ENCODE measurements at places on chromosomes 5 and 9.

- no peak for DNase-seq
Measured at GRCh38 chr5:6472792-6473191, 24.1 kb downstream of the UBE2QL1 start.

DNA sequence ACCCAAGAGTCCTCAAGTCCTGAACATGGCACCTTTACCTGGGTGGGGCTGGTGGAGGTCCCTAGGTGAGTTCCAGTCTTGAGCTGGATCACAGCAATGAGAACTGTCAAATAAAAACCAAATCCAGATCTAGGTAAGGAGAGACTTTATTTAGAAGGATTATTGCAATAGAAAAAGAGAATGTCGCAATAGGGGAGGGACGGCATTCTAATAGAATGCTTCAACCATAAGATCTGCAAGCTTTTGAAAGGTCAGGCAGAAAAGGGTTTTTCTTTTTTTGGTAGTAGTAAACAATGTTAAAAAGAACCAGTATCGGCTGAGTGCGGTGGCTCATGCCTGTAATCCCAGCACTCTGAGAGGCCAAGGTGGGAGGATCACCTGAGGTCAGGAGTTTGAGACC lies 5.2 kb upstream of the GCNT1 start:
- DNase-seq: no peak

DNA sequence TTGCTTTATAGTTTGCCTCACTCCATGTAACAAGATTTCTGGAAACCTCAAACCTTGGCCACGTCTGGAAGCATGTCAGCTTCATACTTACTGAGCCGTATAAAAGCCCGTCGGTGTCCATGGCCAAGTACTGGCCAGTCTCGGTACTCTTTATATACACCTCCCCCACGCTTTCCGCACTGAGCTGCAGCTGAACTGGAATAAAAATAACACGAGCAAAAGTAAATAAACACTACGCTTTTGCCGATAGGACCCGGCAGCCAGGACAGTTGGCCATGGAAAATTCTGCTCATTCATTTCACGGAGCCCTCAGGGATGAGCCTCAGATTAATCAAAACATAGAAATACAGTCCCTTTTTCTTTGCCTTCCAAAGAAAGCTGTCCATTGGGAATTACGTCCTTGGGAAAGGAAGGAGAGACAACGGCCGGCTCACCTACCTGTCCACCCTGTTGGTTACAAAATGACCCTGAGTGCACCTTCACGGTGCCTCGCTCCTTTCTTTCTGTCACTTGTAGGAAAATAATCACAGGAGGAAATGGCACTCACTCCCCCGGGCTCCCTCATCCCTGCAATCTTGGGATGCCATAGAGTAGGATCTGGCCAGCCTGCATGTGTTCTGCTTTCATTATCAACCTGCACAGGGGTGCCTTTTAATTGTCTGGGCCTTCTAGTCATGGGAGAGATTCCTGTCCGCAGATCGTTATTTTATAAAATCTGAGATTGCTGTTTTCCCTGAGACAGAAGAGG lies 85.1 kb downstream of the FGF1 start:
- DNase-seq: no peak

GRCh38 chr5:96527768-96528661 lies 95.0 kb upstream of the PCSK1 start:
- no peak for DNase-seq

DNA sequence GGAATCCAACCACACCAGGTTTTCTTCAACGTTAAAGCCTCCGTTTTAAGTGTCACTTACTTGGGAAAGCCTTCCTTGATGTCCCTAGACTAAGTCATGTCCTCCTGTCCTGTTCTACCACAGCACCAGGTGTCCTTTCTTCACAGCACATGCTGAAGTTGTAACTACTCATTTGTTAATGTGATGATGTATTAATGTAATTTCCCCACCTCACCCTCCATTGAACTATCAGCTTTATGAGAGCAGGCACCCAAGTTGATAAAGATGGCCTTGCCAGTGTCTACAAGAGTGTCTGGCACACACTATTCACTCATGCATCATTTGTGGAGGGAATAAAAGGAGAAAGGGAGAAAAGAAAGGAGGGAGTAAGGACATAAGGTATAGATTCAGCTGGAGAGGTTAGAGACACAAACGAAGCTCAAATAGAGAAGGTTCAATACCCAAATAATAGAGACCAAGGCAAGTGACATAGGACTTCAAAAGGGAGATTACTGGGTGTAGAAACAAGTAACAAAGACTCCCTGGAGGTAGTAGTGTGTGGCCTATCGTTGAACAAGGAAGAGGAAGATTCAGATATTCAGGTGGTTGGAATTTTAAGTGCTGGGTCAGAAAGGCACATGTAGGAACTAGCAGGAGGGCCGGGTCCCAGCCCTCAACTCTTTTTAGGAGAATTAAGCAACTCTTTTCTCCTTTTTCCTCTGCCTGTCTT lies 6.6 kb downstream of the ITK start:
- no peak for DNase-seq

GRCh38 chr9:37626708-37627292 lies 24.0 kb upstream of the FRMPD1 start:
- DNase-seq: no peak

DNA sequence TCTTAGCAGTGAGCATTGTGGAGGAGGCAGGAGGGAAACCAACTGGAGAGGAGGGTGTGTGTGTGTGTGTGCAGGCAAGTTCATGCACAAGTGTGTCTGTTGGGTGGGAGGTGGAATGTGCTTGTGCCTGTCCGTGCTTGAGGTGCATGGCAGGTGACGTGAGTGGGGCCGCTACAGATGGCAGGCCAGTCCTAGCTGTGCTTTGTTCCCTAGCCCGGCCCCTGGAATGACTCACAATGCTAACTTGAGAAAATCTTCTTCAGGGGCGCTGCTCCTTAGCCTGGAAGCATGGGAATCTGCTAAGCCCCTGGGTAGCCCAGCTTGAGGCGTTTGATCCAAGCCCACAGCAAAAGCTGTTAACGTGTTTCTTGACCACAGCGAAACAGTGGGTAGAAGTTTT lies 25.0 kb upstream of the DMRT2 start:
- no peak for DNase-seq

- no peak for DNase-seq
Measured at GRCh38 chr9:92440751-92441046, 16.4 kb upstream of the OMD start.

Data from omental fat pad (tissue), 4 donors.